ENCODE measurements at places on chromosomes 1 and 21.

DNA sequence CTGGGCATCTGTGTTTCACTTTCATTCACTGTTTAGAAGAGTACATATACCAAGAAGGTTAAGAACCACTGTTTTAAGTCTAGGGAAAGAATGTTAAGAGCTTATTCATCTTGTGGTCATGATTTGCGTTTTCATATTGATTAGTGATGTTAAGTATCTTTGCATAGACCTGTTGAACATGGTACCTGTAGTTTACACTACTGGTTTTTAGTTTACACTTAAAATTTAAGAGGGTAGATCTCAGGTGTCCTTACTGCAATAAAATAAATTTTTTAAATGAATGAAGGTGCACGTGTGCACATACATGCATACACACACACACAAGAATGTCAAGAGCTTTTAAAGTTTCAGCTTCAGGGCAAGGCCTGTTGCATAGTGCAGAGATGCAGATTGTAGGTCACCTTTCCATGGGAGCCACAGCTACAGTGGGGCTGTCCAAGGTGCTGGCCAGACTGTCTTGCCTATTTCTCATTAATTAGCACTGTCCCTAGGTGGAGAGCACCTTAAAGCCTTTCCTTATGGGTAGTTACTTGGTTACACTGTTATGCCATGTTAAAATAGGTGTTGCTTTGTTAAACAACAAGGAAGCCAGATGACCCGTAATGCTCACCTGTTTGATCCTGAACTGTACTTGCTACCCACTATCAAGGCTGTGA lies 543.0 kb upstream of the DAB1 start:
- no peak for DNase-seq

DNA sequence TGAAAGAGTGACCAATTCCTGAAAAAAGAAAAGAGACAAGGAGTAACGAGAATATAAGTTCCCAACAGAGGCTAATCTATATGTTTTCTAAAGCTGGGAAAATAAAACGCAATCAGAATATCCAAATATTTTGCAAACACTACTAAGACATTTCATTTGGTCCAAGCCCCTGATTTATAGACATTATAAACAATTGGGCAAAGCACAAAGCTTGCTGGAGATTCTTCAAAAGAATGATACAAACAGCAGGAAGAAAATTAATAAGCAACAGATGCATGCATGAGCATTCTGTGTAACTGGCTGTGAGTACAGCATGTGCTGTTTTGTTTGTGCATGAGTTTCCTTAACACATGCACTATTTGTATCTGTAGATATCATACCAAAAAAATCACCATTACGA lies 552.9 kb downstream of the LTN1 start:
- DNase-seq: no peak

GRCh38 chr1:53949023-53949990 lies 3.2 kb downstream of the LRRC42 start:
- no peak for DNase-seq

- DNase-seq: peak; percentile 40
These were observed at the start of gene RIPK4 for GRCh38 chr21:41766883-41767605. Gene RIPK4 (minus strand): TSS chr21:41767052. CDS start chr21:41767041, 11 bp downstream.

- no peak for DNase-seq
These were observed 90.4 kb downstream of the RGS21 start for GRCh38 chr1:192407206-192407605.

All from CD4-positive, CD25-positive, alpha-beta regulatory T cell (primary cell).